Frontal cortex (tissue), 4 donors: ENCODE measurements at places on chromosomes 5 and 9. TPM values are rescaled to one million over a fixed set of nuclear protein-coding genes. Genes with fewer than 3 reads are reported as not detected.

The SLC6A7 gene
- total RNA-seq: 2.9 TPM

The GOLGA2 gene
- total RNA-seq: 40.4 TPM

The SOWAHA gene
- 4.5 TPM for total RNA-seq

The WHRN gene
- total RNA-seq: 0.41 TPM

The EGR1 gene
- total RNA-seq: 0.82 TPM

DNA sequence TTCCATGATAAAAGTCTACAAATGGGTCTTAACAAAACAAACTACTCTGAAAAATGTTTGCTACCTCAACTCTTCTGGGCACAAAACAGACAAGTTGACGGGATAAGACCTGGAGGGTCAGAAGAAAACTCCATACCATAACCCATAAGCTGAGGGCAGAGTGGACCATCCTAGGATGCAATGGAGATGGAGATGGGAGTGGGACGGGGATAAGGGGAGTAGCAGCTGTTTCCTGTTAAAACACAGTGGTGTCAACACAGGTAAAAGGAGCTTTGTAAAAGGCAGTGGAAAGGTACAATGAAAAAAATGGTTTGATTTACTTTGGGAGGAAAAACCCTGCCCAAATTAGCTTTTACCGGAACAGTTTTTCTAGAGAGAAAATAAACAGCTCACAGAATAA lies 41.6 kb downstream of the CEMIP2 start:
- DNase-seq: no peak

The TNFSF15 gene
- total RNA-seq: under 0.01 TPM

The TNIP1 gene
- 15.1 TPM for total RNA-seq

The HSPA4 gene
- total RNA-seq: 140 TPM
